Myocyte (in vitro differentiated cells): ENCODE measurements at places on chromosomes 4 and X. TPM values are rescaled to one million over a fixed set of nuclear protein-coding genes. Genes with fewer than 3 reads are reported as not detected.
A peak's percentile ranks its signal among the peaks of the same experiment; 100 is the strongest.

DNA sequence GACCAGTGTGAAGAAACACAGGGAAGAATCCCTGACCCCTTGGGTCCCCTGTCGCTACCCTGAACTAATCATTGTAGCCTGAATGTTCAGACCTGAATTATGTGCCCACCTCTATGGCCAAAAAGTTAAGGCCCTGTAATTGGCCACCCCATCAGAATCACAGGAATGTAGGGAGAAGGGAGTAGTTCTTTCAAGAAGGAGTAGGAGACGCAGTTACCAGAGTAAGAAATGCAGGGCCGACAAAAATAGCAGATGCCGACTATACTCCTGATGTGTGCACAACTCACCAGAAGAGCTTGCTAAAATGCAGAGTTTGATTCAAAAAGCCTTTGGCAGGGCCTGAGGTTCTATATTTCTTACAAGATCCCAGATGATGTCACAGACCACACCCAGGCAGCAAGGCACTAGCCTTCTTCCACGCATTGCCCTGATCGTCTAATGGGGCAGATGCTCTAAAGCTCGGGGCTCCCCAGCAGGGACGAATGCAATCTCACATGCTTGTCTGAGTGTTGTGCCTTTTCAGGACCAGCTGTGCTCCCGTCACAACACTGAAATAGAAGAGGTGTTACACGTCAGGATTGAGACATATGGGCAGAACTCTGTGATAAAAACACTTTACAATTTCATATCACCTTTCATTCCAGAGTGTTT is 161.0 kb upstream of the FAM241A start:
- DNase-seq = no peak

- no peak for DNase-seq
These were observed 62.1 kb downstream of the CLCN3 start for GRCh38 chr4:169682372-169683047.

DNA sequence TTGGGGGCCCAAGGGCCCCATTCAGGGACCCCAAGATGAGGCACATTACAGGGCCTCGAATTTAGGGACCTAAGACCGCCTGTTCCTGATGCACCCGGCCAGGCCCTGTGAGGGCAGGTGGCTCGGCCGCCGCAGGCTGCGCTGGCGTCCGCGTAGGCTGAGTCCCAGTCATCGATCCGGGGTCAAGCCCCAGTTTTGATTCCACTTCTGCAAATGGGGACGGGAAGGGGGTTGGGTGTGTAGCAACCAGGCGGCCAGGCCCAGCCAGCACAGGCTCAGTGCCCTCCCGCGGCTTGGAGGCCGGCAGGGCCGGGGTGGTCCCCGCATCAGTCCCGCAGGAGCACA is 327 bp downstream of the PNPLA4 start:
- no peak for DNase-seq

GRCh38 chr4:88341227-88342192 is 37.1 kb upstream of the HERC6 start:
- peak; percentile 98 for DNase-seq

- no peak for DNase-seq
These were observed 54.4 kb upstream of the ESX1 start for GRCh38 chrX:104309169-104309568.

GRCh38 chr4:88709989-88710388 is 12.4 kb upstream of the NAP1L5 start:
- no peak for DNase-seq

DNA sequence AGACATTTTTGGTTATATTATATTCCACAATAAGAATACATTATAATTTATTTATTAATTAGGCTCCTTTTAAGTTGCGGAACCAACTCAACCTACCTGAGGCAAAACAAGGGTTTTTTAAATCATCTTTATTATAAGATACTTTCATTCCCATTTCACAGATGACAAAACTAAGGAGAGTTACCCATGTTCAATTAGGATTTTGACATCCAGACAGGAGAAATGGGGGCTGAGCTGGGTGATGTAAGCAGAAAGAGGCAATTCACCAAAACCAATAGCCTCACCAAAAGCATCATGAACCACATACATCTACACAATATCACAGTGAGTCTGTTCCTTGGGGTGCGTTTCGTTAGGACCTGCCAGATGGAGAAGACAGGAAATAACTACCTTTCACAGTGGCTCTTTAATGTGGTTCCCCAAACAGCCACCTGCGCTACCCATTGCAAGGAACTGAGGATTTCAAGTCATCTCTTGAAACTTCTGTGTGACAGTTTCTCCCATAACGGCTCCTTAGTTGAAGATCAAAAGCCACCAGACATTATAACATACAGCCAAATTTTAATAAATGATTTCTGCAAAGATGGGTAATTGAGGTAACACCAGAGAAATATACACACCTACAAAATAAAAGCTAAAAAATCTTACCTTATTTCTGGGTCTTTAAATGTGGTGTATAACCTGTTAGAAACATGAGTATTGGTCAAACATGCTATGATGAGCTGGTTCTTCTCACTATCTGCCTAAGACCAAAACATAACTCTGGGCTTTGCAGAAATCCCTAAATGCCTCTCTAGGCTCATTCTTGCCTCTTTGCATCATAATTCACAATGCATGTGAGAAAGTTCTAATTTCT is 190.6 kb upstream of the LEF1 start:
- DNase-seq = no peak

DNA sequence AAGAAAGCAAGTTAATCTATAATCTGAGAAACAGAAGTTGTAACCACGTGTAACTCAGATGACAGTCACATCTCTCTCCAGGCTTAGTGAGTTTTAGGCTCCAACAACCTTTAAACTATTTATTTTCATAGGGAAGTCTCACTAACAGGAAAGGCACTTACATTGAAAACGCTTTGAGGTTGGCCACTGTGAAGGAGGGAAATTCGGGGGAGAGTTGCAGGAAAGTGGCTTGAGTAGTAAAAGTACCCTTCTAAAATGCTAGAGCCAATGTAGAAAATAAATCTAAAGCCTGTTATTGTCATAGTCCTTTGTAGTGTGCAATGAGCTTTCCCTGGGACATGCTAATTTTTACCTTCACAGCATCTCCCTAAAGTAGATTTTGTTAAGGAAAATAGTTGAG is 995 bp upstream of the NFXL1 start:
- DNase-seq = no peak

DNA sequence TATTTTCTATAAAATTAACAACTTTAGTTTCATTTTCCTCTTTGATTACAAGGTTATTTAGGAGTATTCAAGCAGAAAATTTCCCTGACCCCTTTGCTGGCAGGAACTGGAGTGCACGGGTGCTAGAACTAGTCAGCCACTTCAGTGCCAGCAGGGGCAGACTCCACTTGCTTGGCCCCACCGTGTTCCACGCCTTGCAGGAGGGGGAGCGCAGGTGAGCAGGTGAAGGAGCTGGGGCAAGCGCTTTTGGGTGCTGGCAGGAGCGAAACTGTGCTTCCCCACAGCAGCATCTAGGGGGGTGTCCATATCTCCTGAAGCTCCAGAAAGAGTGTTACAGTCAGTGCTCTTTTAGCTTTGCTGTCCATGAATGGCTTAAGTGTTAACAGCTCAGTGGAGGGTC is 45.5 kb downstream of the MID2 start:
- no peak for DNase-seq

DNA sequence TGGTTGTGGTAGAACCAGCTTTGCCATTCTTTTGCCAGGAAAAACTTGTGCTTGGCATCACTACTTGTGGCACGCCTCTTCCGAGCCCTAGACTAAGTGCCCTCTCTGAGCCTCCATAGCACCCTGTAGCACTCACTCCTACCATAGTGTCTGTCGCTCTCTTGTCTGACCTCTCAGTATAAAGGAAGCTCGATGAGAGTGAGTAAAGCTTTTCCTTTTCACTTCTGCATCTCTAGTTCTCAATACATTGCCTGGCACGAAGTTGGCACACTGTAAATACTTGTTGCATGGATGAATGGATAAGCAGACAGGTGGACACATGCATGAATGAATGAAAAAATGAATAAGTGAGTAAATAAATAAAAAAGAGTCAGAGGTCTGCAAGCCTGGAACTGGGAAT is 48.3 kb downstream of the TLR10 start:
- DNase-seq = no peak

- no peak for DNase-seq
These were observed 93.4 kb downstream of the TMA16 start for GRCh38 chr4:163587867-163588266.

DNA sequence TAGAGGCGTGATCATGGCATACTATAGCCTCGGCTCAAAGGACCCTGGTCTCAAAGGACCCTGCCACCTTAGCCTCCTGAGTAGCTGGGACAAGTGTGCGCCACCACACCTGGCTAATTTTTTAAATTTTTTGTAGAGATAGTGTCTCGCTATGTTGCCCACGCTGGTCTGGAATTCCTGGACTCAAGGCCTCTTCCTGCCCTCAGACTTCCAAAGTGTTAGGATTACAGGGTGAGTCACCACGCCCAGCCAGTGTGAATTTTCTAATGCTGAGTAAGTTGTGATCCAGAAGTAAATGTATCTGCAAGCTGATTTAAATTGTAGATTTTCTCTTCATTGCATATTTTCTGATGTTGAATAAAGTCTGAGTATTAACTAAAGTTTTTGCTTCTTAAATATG is 2.6 kb upstream of the ZNF674 start:
- DNase-seq = peak; percentile 67

- no peak for DNase-seq
These were observed 39.6 kb downstream of the BEND4 start for GRCh38 chr4:42112846-42113245.

DNA sequence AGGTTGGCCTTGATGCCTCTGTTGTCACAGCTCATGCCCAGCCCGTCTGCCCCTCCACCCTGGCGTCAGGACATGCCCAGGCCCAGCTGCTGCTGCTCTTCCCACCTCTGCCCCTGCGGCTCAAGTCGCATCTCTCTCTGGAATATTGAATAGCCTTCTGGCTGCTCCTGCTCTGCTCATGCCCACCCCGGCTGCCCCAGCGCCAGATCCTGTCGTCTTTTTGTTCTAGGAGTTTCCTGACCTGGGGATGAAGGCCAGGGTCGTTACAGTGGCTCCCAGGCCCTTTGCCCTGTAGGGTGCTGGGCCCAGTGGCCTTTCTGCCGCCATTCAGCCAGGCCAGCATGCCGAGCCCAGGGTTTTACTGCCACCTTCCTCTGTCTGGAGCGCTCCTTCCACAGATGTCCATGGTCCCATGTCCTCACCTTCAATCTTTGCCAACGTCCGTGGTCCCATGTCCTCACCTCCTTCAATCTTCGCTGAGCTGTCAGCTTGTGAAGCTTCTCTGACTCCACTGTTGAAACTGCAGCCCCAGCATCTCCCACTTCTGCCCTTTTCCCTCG is 9.7 kb downstream of the MAEA start:
- DNase-seq = peak; percentile 29

GRCh38 chr4:37995981-37996775 is 36.0 kb downstream of the PTTG2 start:
- no peak for DNase-seq

The UGT2B17 gene
- 0.16 TPM in 1 of 2 replicates, not detected in the other for total RNA-seq

The MID2 gene
- 5.4 and 8.5 TPM in 2 replicates for total RNA-seq

The GYPA gene
- total RNA-seq = not detected in 2 replicates

The RPGR gene
- total RNA-seq = 6.7 and 8.8 TPM in 2 replicates

The GAGE12F gene
- total RNA-seq = not detected in 2 replicates

The S100P gene
- total RNA-seq = not detected in 2 replicates

The ATP1B4 gene
- 2.5 and 58.0 TPM in 2 replicates for total RNA-seq

The MAGEE2 gene
- not detected in 2 replicates for total RNA-seq

The IL2RG gene
- 3.4 and 12.2 TPM in 2 replicates for total RNA-seq
